Activated naive CD4-positive, alpha-beta T cell treated with Interleukin-2 at 50 U/mL for 16 hours (primary cell): ENCODE measurements at places on chromosomes 7 and 10.

DNA sequence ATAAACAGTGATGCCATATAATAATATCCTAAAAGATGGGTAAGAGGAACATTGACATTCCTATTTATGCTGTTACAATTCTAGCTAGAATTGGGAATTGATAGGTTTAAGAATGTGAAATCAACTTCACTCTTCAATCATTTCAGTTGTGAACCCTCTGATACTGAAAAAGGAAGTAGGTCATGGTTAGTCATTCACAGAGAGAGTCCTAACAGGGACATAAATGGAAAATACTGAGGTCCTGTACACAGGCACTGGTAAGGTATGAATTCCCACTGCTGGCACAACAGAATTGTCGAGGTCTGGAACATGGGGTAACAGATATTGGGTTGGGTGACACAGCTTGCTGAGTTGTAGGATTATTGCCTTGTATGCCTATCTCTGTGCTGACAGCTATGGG lies 289.4 kb upstream of the LRRN3 start:
- DNase-seq: no peak

GRCh38 chr7:40721342-40721949 lies 586.6 kb downstream of the SUGCT start:
- no peak for DNase-seq

DNA sequence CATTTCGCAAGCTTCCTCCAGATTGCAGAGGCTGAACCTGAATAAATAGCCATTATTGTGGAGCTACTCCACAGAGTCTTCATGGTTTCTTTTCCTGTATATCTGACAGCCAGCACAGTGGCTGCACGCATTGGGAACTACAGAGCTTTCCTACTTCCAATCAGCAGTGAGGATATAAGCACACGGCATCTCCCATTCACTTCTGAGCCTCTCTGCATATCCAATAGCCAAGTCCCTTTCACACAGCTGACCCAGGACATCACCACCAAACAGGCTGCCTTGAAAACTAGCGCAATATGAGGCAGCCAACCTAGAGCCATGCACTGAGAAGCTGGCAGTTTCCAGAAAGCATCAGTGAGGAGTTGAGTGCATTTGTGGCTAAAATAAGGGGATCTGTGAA lies 11.6 kb downstream of the C10orf90 start:
- no peak for DNase-seq

DNA sequence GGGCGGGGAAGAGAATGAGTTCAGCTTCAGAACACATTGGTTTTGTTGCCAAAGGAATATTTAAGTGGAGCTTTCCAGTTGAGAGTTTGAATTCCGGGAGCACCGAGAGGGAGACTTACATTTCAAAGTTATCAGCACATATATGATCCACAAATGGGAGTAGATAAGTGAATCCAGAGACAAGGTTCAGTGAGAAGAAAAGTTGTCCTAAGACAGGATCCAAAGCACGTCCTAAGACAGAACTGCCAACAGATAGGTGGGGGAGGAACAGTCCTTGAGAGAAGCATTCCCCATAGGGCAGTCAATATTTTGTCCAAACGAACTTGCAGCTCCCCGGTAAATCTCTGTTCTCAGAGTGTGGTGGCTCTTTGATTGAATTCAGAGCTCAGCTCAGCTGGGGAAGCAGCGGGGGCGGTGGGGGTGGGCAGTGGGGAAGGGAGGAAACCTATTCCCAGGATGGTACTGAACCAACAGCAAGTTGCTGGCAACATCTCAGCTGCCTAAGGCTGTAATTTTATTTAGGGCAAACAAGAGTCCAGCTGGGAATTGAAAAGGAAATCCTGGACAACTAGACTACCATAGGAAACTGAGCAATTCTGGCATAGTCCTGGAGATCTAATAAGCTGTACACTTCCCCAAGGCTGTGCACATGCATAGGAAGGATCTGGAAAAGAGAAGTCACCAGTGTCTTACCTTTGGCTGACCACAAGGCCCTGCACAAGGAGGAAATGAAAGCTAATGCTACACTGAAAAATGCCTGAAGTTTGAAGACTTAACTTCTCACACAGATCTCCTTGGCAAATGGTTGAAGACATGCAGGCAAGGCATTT lies 94.2 kb upstream of the CXCL12 start:
- no peak for DNase-seq

DNA sequence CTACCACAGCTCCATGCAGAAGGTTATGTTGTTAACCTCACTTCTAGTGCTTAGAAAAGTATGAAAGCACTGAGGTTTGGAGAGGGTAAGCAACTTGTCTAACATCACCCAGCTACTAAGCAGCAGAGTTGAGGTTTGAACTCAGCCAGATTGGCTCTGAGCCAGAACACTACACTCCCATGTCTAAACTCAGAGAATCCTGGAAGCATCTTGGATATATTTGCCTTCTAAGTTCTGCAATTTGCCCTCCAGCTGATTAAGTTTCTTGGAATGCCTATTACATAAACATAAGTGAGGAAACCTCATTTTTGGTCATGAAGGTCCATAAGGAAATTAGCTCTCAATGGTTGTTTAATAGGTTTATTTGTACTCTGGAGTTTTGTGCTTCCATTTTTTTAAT lies 78.1 kb upstream of the PHYHIPL start:
- DNase-seq: no peak

DNA sequence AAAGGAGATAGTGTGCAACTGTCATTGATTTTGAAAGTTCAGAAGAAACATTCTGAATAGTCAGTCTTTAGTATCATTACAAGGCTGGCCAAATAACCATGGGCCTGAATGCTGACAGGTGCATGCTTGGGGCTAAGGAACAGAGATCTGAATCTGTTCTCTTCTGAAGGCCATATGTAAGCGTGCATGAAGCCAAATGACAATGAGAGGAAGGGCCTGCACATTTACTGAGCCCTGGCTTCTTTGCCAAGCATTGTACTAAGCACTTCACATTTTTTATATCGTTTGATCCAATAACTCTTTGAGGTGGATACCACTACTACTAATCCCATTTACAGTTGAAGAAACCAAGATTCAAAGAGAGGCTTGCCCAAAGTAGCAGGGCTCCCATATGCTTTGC lies 22.5 kb upstream of the TIAL1 start:
- no peak for DNase-seq

- DNase-seq: no peak
Measured at GRCh38 chr7:27933671-27934565, 194.0 kb downstream of the TAX1BP1 start.

DNA sequence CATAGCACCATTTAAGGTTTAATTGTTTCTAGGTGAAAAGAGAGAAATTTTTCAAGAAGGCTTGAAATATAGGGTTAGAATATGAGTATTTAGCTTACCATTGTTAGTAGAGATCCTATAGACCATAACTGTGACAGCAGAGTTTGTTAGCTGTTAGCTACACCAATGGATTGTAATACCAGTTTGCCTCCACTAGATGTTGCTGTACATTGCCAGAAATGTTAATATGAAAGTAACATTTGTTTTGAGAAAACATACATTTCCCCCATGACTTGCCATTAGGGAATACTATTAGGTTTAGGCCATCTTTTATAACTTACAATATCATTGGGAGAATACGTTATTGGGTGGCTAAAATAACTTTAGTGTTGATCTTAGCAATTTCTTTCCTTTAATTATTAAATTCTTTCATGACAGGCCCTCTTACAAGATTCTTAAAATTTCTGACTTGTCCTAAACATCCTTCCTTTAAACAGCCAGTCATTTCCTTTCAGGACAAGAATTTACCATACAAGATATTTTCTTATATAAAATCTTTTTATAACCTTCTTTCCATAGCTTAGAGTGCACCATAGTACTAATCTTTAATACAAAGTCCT lies 39.5 kb downstream of the ZNF117 start:
- DNase-seq: no peak

GRCh38 chr10:23073527-23073926 lies 21.9 kb upstream of the MSRB2 start:
- no peak for DNase-seq

DNA sequence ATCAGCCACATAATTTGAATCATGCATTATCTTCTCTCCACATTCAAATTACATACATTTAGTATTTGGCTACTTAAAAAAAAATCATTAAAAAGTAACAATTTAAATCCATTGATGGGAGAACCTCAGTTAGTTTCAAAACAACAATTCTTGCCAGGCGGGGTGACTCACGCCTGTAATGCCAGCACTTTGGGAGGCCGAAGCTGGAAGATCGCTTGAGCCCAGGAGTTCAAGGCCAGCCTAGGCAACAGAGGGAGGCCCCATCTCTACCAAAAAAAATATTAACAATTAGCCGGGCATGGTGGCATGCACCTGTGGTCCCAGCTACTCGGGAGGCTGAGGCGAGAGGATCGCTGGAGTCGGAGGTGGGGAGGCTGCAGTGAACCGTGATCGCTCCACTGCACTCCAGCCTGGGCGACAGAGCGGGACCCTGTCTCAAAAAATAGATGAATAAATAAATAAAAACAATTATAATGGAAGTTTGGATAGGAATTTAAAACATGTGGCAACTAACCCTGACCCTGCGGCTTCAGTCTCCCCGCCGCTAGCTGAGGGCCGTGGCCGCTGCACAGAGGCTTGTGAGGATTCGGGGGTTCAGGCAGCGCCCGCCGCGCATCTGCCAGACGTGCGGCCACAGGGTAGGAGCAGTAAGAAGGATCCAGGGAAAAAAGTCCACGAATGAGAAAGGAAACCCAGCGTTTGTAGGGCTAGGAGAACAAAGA lies 1.1 kb upstream of the CSGALNACT2 start:
- DNase-seq: no peak

DNA sequence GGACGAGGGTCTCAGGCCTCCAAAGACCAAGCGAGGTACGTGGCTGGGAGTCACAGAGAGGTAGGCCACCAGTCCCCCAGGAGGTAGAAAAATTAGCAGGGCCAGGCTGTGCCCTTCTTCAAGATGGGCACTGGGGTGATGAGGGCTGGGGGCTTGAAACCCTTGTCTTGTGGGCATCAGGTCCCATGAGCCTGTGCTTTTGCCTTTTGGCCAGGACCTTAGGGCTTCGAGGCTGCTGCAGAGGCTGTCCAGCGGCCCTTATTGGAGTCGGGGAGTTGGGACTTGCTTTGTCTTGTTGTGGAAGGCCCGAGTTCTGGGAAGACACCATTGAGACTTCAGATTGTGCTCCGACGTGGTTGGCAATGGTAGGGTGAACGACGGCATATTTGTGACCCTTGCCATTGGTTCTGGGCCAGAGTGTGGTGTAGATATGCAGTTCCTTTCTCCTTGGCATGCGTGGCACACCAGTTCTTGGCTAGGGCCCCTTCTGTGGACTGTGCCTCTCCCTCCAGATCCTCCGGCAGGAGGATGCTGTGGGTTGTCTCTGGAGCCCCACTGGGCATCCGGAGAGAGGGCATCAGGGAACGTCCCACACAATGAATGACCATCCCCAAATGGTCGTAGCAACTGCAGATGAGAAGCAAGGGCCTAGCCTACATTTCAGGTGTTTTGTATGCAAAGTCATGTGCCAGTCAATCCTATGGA lies 931 bp downstream of the SH2D4B start:
- no peak for DNase-seq

- no peak for DNase-seq
Measured at GRCh38 chr10:69703766-69704630, 74.0 kb downstream of the FAM241B start.

DNA sequence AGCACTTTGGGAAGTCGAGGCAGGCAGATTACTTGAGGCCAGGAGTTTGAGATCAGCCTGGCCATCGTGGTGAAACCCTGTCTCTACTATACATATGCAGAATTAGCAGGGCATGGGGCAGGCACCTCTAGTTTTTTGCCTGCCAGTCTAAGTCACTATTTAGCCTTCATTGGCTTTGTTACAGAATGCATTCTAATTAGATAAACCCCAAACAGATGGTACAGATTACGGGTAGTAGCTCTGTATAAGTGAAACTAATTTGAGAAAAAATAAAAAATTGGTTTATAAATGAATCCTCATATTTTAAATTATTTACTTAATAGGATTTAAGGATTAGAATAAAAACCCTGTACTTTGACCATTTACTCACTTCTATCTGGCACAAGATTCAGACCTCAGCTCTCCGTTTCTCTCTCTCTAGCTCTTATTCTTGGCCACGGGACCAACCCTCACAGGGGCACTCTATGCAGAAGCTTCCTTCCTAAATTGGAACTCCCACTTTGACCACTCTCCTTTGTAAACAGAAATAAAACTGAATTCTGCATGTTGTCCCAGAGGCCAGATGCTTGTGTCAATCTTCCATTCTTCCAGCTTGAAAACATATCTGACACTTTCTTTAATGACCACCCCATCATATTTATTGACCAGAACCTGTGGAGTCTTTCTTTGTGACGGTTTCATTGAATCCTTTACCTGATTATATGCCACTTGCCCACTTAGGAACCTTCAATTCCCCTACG lies 26.8 kb downstream of the BET1 start:
- DNase-seq: no peak

DNA sequence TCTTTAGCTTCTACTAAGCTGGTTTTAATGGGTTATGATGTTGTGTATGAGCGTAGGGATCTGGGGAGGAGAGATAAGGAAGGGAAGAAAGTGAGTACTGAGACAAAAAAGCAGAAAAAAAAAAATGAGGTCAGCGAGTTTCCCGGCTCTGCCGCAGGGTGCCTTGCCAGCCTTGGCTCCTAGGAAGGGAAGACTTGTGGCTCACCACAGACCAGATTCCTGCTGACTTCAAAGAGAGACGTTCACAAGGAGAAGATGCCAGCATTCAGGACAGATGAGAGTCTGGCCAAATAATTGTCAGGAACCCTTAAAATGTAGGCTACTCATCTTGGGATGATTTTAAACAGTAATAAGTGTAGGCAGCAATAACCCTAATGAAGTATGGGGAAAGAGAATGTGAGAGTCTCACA lies 11.4 kb upstream of the FAS start:
- no peak for DNase-seq

DNA sequence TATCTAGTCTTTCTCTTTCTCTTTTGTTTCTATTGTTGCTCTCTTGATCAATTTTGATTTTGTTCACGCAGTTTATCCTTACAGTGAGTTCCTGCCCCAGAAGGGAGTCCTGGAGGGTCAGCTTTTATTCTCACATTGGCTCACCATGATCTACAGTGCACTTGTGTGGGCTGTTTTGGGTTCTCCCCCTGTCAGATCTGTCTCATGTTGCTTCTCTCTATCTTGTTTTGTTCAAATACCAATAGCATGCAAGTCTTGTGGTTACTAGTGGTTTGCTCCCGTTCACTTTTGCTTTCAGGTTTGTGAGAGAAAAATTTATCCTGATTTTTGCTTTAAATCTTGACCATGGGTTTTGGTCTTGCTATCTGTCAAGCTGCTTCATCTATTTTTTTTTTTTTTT lies 74.3 kb downstream of the PTN start:
- no peak for DNase-seq

DNA sequence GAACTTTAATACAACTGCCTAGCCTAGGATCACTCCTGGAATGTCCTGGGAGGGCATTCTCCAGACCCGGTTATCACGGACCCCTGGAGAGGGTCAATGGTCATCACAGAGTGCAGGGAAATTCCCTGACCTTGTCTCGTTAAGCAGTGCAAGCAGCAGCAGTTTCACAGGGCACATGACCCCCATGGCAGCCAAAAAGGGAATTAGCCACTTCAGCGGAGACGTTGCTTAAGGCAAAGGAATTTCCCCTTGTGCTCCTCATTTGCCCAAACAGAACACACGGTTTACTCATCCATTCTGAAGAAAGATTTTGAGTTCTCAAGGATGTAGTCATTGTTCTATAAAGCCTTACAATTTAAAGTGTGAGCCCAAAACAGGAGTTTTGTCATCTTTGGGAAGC lies 260.3 kb downstream of the SNX13 start:
- DNase-seq: no peak
